SJCRH30 (cell line): ENCODE measurements at places on chromosomes 12 and 14. TPM values are rescaled to one million over a fixed set of nuclear protein-coding genes. Genes with fewer than 3 reads are reported as not detected.

DNA sequence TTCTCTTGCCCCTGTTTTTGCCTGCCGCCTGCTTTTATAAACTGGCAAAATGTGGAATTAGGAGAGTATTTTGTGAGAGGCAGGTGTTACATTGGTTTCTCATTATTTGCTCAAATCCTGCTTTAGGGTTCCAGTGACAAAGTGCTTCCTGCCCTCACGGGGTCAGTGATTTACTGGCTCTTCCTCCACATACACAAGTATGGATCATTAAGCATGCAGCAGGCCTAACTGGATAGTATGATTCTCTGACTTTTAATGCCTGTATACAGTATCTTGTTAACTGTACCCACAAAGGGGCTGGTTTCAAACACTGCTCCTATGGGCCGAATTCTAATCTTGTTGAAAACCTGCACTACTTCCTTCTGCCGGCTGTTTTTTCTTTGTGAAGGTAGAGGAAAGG is 63.2 kb downstream of the PTCSC3 start:
- no peaks in the 10 kb centered on the region for H3K36me3 ChIP-seq
- H3K4me1 ChIP-seq: no peaks in the 10 kb centered on the region
- no peak overlapping the region for H3K4me3 ChIP-seq
- no peak for DNase-seq
- peaks cover 17% of the 10 kb centered on the region for H3K27me3 ChIP-seq
- H3K27ac ChIP-seq: no peak overlapping the region

DNA sequence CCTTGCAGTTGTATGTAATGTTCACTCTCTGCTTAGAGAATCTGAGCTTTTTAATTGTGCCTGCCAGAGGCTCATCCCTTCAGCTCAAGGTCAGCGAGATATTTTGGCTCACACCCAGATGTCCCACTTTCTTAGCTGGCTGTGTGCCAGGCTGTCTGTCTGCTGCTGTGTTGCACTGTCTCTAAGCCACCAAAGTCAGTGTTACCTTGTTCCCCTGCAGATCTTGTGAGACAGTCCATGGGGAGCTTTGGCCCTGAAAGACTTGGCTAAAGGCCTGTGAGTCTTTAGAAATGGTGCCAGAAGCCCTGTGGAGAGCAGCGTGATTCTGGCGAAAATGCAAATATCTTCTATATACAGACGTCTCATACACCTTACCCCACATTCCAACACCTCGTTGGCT is 293.7 kb downstream of the TTC6 start:
- no peaks in the 10 kb centered on the region for H3K27me3 ChIP-seq
- no peaks in the 10 kb centered on the region for H3K36me3 ChIP-seq
- no peaks in the 10 kb centered on the region for H3K4me1 ChIP-seq
- no peak overlapping the region for H3K27ac ChIP-seq

Gene OAS2
- not detected in 2 replicates for total RNA-seq

DNA sequence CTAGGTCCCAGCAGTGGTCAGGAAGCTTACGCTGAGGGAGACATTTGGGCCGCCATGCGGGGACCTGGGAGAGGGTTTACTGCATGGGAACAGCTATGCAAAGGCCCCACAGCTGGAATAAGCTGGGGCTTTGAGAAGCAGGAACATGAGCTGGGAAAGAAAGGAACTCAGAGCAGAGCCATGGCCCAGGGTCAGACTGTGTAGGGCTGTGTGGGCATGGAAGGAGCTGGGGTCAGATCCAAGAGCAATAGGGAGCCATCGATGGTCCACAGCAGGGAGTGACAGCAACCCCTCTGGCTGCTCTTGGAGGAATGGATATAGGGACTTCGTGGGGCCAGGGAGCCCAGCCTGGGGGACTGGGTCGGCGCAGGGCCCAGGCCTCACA is 151.6 kb downstream of the ADGRD1 start:
- no peaks in the 10 kb centered on the region for H3K27me3 ChIP-seq
- no peak for DNase-seq
- H3K27ac ChIP-seq: no peak overlapping the region

Gene SERPINA9
- total RNA-seq: not detected in 2 replicates

GRCh38 chr14:92670160-92670559 is 78.3 kb downstream of the LGMN start:
- no peak for DNase-seq
- no peak overlapping the region for H3K27ac ChIP-seq
- H3K4me3 ChIP-seq: no peak overlapping the region
- no peaks in the 10 kb centered on the region for H3K4me1 ChIP-seq
- H3K36me3 ChIP-seq: no peaks in the 10 kb centered on the region
- no peaks in the 10 kb centered on the region for H3K27me3 ChIP-seq

Gene MGAT2
- 72.0 and 72.8 TPM in 2 replicates for total RNA-seq

Gene MMP17
- total RNA-seq: 0.68 and 2.3 TPM in 2 replicates

Gene C12orf50
- total RNA-seq: 0.28 TPM in 1 of 2 replicates, not detected in the other

DNA sequence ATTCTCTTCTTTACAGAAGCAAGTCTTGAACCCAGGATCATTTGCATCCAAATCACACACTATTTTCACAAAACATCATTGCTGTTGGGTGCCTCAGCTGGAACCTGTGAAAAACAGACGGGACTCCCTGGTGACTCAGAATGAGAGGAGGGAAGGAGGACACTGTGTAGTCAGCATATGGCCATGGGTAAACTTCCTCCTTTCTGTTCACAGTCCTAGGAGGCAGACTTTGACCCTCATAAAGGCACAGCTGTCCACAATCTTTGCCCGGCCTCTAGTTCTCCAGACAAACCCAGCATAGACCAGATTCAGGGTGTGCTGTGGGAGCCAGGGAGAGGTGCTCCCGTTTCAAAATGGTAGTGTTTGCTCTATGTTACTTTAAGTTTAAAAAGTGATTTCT is 62.0 kb downstream of the DYRK2 start:
- H3K27ac ChIP-seq: no peak overlapping the region
- H3K4me3 ChIP-seq: no peak overlapping the region
- no peaks in the 10 kb centered on the region for H3K27me3 ChIP-seq
- peaks cover 12% of the 10 kb centered on the region for H3K4me1 ChIP-seq
- H3K36me3 ChIP-seq: no peaks in the 10 kb centered on the region

GRCh38 chr14:76260749-76261148 is 109.0 kb downstream of the GPATCH2L start:
- no peaks in the 10 kb centered on the region for H3K27me3 ChIP-seq
- H3K4me3 ChIP-seq: no peak overlapping the region
- H3K27ac ChIP-seq: peak overlapping the region; percentile 54
- DNase-seq: no peak
- H3K36me3 ChIP-seq: no peaks in the 10 kb centered on the region
- peaks cover 46% of the 10 kb centered on the region for H3K4me1 ChIP-seq

Gene CPM
- total RNA-seq: 0.43 and 1.2 TPM in 2 replicates

GRCh38 chr12:34356233-34356987 is 334.1 kb downstream of the ALG10 start:
- H3K4me1 ChIP-seq: no peaks in the 10 kb centered on the region
- no peaks in the 10 kb centered on the region for H3K27me3 ChIP-seq
- DNase-seq: no peak
- no peak overlapping the region for H3K27ac ChIP-seq
- H3K4me3 ChIP-seq: no peak overlapping the region

Gene SLC25A47
- 0.08 TPM in 1 of 2 replicates, not detected in the other for total RNA-seq

Gene TBX3
- not detected in 2 replicates for total RNA-seq

- DNase-seq: no peak
- H3K4me3 ChIP-seq: no peak overlapping the region
- H3K4me1 ChIP-seq: no peaks in the 10 kb centered on the region
- H3K27ac ChIP-seq: no peak overlapping the region
- H3K27me3 ChIP-seq: no peaks in the 10 kb centered on the region
- H3K36me3 ChIP-seq: no peaks in the 10 kb centered on the region
Measured at GRCh38 chr12:127336416-127336815, 930.6 kb upstream of the TMEM132C start.

- H3K4me1 ChIP-seq: no peaks in the 10 kb centered on the region; the same call in 1 of the 2 replicates
- H3K27me3 ChIP-seq: no peaks in the 10 kb centered on the region
- H3K27ac ChIP-seq: no peak overlapping the region
- no peaks in the 10 kb centered on the region for H3K36me3 ChIP-seq
- DNase-seq: no peak
Measured at GRCh38 chr14:85390236-85390635, 139.7 kb upstream of the FLRT2 start.

DNA sequence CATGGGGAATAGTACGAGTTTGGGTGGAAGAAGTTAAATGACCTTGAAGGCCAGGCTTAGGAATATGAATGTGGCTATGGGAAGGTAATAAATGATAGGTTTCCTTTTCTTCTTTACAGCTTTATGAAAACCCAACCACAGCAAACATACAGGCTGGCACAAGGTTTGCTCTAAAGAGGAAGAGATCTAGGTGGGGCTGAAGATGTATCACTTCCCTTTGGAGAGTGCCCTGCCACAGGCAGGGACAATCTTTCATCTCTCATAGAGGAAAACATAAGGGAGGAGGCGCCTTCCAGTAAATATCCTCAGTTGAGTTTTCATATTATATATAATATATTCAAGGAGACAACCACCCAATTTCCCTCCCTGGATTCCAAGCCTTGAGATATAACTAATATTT is 72.9 kb upstream of the FRMD6 start:
- H3K27ac ChIP-seq: no peak overlapping the region
- H3K4me3 ChIP-seq: no peak overlapping the region
- H3K4me1 ChIP-seq: no peaks in the 10 kb centered on the region
- no peaks in the 10 kb centered on the region for H3K27me3 ChIP-seq
- no peaks in the 10 kb centered on the region for H3K36me3 ChIP-seq

GRCh38 chr12:110444455-110444854 is 5.7 kb downstream of the ARPC3 start:
- no peak overlapping the region for H3K4me3 ChIP-seq
- DNase-seq: no peak
- peaks cover 42% of the 10 kb centered on the region for H3K36me3 ChIP-seq
- no peaks in the 10 kb centered on the region for H3K4me1 ChIP-seq
- no peak overlapping the region for H3K27ac ChIP-seq

DNA sequence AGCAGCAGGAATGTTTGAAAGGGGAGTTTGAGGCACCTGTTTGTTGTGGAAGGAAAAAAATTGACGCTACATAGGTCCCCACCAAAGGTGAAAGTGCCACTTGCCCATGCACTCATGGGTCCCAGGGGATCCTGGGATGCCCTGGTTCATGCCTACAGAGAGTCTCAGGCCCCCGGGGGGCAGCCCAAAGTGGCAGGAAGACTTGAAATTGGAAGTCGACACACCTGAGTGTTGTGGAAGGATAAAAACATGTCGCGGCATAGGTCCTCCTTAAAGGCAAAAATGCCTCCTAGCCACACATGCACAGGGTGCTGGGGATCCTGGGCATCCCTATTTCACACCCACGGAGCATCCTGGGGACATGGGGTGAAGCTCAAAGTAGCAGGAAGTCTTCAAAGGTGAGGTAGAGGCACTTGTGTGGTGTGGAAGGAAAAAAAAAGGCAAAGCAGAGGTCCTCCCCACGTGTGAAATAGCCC is 576.1 kb downstream of the ALG10 start:
- H3K36me3 ChIP-seq: no peaks in the 10 kb centered on the region
- no peak overlapping the region for H3K27ac ChIP-seq
- H3K4me1 ChIP-seq: no peaks in the 10 kb centered on the region
- DNase-seq: no peak
- no peak overlapping the region for H3K4me3 ChIP-seq

DNA sequence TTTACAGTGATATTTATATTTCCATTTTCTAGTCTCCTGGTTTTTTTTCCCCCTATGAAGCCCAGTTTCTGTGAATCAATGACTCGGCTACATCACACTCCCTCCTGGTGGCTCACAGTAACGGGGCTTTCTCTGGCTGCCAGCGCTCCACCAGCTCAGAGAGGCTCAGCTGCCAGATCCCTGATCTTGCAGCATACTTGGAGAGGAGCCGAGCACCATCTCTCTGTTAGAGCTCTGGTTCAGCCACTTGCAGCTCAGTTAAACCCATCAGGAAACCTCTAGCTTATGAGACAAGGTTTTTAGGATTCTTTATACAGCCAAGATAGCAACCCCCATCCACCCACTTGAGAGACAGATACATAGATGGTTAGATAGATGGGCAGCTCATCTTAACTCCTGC is 74.6 kb downstream of the CIT start:
- 0 out of 2 replicates have a peak, but pooled peaks cover 4% of the 10 kb centered on the region for H3K36me3 ChIP-seq
- no peak overlapping the region for H3K27ac ChIP-seq
- no peak overlapping the region for H3K4me3 ChIP-seq
- DNase-seq: no peak
- no peaks in the 10 kb centered on the region for H3K4me1 ChIP-seq
- no peaks in the 10 kb centered on the region for H3K27me3 ChIP-seq

- no peaks in the 10 kb centered on the region for H3K36me3 ChIP-seq
- no peak overlapping the region for H3K4me3 ChIP-seq
- no peak for DNase-seq
- no peaks in the 10 kb centered on the region for H3K27me3 ChIP-seq
- no peaks in the 10 kb centered on the region for H3K4me1 ChIP-seq
- H3K27ac ChIP-seq: no peak overlapping the region
Measured at GRCh38 chr14:98994561-98994960, 277.4 kb downstream of the BCL11B start.

GRCh38 chr14:71606575-71606974 is 325.7 kb upstream of the RGS6 start:
- no peak overlapping the region for H3K27ac ChIP-seq
- DNase-seq: no peak
- no peaks in the 10 kb centered on the region for H3K36me3 ChIP-seq
- no peaks in the 10 kb centered on the region for H3K4me1 ChIP-seq
- no peaks in the 10 kb centered on the region for H3K27me3 ChIP-seq

DNA sequence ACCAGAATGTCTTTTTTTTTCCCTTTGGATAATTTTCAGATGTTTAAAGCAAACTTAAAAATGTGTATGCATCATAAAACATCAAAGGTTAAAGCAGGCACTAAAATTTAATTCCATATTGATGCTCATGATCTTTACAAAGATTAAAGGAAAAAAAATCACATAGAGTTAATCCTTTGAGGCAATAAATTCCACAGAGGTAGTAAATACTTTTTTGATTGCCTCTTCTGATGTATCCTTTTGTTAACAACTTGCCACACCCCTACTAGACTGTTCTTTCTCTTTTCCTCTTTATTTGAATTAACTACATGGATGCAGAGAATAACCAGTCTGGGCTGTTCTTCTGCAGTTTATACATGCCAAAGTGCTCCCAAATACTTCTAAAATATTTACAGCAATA is 45.2 kb upstream of the KCNJ8 start:
- no peaks in the 10 kb centered on the region for H3K36me3 ChIP-seq
- H3K4me3 ChIP-seq: no peak overlapping the region
- no peaks in the 10 kb centered on the region; the same call in 1 of the 2 replicates for H3K4me1 ChIP-seq
- no peaks in the 10 kb centered on the region for H3K27me3 ChIP-seq
- H3K27ac ChIP-seq: no peak overlapping the region
- DNase-seq: no peak

Gene ASB2
- total RNA-seq: 2.3 and 2.4 TPM in 2 replicates

DNA sequence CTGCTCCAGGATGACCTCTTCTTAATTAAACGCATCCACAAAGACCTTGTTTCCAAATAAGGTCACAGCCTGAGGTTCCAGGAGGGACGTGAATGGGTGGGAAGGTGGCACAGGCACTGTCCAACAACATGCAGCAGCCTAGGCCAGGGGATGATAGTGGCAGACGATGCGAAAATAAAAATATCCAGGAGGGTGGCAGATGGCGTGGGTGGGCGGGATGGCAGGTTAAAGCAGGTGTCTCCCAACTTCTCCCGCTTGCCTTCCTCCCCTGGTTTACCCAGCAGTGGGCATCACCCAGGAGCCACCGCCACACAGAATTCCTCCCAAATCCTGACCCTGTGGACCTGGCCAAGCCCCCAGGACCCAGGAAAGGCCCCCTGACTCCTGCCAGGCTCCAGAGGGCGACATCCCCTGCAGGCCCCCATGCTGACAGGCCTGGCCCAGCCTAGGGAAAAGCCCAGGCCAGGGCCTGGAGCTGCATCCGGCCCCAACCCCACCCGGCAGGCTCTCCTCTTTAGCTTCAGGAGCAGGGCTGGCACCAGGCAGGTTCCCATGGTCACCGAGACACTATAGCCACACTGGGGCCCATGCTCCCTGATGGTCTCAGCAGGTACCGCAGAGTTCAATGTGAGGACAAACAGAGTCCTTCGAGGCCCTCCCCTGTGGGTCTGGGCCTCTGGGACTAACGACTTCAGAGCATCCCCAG is 9.7 kb downstream of the NCOR2 start:
- H3K27me3 ChIP-seq: no peaks in the 10 kb centered on the region
- no peak overlapping the region for H3K4me3 ChIP-seq
- H3K4me1 ChIP-seq: peaks cover 7% of the 10 kb centered on the region
- no peak for DNase-seq
